ENCODE measurements at places on chromosomes 7 and 10.
A peak's percentile ranks its signal among the peaks of the same experiment; 100 is the strongest.

- DNase-seq = no peak
Observed at GRCh38 chr10:115706026-115706425, 567.0 kb downstream of the GFRA1 start.

DNA sequence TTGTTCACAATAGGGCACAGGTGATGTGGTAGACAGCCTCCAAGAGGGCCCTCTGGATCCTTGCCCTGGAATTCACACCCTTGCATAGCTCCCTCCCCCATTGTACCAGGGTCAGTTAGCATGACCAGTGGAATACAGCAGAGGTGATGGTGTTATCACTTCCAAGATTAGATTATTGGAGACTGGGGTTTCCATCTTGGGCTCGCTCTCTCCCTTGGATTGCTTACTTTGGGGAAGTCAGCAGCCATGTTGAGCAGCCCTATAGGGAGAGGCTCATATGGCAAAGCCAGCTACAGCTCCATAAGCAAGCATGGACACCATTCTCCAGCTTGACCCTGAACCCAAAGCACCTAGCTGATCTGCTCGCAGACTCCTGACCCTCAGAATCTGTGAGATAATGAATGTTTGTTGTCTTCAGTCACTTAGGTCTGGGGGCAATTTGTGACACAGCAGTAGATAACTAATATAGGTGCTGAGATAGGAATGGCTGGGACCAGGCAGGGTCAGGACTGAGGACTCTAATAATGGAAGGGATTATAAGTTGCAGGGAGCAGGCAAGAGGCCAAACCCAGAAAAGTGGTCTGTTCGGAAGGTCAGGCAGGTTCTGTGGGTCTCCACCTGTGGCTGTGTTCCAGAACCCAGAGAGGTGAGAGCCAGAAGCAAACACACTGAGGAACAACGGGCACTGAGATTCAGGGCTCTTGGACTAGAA, 22.9 kb downstream of the TBXAS1 start:
- no peak for DNase-seq

GRCh38 chr10:27241010-27241651, 534 bp upstream of the ACBD5 start:
- DNase-seq = no peak

- no peak for DNase-seq
Observed at GRCh38 chr7:152522571-152523067, 86.8 kb upstream of the KMT2C start.

GRCh38 chr7:51126324-51126723, 190.3 kb downstream of the COBL start:
- no peak for DNase-seq

- no peak for DNase-seq
Observed at GRCh38 chr10:76082956-76083355, 651.5 kb downstream of the LRMDA start.

DNA sequence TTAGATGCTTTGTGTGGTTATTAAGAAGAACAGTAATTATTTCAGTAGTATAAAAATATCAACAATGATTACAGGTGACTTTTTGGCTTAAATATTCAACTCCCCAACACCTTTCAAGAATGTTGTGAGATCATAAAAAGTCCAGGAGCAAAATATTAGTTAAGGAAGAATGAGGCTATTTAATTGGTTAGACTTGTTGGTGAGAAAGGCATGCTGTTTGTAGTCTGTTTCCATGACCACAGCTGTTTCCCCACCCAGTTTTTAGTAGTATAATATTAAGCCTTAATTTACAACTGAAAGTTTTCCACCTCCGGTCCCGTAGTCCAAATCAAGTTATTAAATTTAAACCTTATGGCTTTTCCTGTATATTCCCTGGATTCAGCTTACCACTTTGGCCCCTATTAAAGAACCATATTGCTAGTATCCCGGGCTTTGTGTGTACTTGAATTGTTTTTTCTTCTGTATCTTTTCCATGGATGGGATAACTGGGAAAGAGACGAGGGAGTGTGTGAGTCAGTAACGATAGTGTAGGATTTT, 133.3 kb downstream of the CELF2 start:
- DNase-seq = no peak

DNA sequence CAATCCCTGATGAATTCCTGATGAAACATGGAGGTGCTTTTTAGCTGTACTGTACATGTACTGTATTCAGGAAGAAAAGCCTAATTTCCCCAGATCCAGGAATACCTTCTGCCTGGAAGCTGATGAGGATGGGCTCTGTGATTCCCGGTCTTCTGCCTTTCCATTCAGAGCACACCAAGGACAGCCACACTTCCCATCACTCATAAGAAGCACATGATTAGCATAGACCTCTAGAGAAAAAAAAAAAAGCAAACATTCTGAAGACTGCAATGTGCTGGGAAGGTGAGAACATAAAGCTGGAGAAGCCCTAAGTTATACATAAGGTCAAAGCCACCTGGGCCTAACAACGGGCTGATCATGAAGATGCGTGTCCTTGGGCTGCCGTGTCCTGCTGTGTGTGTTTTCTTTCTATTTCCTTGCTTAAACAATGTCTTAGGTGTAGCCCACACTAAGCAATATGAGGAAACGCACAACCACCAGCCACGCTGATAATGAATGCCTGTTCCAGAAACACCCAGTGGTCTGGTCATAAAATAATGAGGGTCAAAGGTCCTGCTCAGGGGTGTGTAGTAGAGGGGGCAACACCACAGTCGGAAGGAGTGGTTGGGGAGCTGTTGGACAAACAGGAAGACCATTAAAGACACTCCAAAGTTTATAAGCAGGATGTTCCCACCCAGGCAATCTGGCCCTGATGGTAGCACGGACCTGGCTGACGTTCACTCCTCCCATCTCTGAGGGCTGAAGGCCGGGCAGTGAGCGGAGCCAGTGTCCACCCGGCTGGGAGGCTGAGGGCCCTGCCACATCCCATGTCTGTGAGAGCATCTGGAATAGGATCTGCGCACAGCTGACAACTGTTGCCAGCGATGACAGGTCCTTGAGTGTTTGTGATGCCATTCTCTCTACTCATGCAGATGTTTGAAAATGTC, 7.9 kb downstream of the PKD1L1 start:
- no peak for DNase-seq

GRCh38 chr7:142566271-142566670, 183.0 kb upstream of the PRSS1 start:
- DNase-seq = no peak

GRCh38 chr7:90552521-90552920, 43.6 kb upstream of the CDK14 start:
- DNase-seq = no peak

- peak; percentile 44 for DNase-seq
Observed at GRCh38 chr10:44396671-44397191, 11.8 kb upstream of the CXCL12 start.

DNA sequence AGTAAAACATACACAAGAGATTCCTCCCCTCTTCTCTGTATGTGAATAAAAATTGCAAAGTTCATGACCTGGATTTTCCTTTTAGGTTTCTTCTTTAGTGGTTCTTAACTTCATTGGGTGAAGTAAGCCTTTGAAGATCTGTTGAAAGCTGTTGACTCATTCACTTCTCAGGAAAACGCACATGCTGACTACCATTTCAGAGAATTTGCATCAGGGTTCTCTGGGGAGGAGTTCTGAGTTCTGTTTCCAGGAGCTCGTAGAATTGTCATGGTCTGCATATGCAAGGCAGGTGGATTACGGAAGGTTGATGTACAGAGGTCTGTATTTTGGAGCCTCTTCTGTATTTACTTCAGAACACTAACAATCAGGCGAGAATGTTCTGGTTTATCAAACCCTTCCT, 962 bp upstream of the SLC26A4 start:
- no peak for DNase-seq

DNA sequence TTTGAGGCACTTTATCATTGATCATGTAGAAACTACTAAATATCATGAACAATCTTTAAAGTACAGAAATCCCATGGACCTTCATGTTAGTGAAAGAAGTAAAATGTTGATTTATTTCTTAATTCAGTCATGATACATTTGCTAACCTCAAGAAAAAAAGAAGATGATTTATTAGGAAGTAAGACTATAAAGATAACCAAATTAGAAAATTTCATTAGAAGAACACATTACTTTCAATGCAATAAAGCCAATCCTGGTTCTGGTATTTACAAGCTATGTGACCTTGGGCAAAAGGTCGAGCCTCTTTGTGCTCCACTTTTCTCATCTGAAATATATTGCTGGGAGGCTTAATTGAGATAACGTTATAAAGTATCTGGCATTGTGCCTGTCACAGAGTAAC, 365.0 kb downstream of the KIF20B start:
- no peak for DNase-seq

DNA sequence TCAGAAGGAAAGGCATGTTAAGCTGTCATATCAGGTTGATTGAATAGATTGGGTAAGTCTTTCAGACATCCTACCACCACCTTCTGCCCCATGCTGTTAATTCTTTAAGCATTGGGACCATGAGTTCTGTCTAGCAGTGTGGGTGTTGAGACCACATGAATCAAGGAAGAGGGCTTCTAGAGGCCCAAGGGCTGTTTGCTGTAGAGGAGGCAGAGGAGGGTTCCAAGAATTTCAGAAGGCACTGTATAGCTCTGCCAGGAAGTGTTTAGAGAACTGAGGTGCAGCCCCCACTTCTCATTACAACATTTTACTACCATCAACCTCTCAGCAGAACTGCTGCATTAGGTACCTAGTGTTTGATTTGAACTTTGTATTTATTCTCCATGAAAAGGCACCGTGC, 720.2 kb downstream of the AUTS2 start:
- DNase-seq = no peak

GRCh38 chr7:106986450-106986977, 58.0 kb upstream of the PRKAR2B start:
- no peak for DNase-seq

DNA sequence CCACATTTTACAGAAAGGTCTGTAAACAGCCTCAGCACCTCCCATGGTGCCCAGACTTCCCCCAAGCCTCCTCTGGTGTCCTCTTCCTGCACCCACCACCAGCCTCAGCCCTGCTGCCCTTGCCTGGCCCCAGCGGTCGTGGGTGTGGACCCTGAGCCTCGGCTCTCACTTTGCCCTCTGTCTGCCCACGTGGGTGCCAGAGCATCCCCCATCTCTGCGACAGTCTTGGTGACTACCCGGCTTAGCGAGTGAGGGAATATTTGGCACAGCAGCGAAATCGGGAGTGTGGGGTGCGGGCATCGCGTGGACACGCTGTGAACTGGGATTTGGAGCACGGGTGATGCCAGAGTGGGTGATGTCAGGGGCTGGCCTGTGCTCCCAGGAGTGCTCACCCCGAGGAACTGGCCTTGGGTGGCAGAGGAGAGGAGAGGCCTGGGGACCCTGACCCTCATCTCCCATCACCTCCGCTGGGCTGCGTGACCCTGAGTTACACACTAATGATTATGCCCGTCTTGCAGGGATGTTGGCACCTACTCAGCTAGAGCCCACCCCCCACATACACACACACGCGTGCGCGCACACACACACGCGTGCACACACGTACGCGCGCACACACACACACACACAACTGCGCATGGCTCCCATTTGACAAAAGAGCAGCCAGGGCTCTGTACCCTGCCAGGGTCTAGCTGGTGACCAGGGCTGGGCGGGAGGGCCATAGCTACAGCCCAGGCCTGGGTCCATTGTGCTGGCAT, 8.7 kb downstream of the ELFN1 start:
- peak; percentile 47 for DNase-seq

DNA sequence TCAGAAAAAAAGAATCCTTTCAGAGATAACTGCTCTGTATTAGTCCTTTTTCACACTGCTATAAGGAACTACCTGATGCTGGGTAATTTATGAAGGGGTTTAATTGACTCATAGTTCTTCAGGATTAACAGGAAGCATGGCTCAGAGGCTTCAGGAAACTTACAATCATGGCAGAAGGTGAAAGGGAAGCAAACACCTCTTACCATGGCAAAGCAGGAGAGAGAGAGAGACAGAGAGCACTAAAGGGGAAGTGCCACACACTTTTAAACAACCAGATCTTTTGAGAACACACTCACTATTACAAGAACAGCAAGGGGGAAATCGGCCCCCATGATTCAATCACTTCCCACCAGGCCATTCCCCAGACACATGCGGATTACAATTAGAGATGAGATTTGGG, 114.2 kb downstream of the TES start:
- no peak for DNase-seq

DNA sequence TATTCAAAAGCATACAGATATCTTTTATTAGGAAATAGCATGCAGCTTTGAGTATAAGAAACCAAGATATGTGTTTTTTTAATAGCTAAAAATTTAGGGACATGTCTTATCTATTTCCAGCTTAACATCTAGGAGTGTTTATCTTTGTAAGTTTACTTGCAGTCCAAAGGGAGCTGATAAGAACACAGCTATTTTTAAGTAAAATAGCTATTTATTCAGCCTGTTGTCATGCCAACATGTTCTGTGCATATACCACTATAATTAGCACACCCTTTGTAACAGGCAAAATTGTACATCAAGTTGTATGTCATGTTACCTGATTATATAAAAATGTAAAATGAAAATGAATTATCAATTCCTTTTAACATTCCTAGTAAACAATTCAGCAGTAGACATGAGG, 29.6 kb downstream of the FAM133B start:
- no peak for DNase-seq
